ENCODE measurements at places on chromosomes 5 and 9.
A peak's percentile ranks its signal among the peaks of the same experiment; 100 is the strongest.

DNA sequence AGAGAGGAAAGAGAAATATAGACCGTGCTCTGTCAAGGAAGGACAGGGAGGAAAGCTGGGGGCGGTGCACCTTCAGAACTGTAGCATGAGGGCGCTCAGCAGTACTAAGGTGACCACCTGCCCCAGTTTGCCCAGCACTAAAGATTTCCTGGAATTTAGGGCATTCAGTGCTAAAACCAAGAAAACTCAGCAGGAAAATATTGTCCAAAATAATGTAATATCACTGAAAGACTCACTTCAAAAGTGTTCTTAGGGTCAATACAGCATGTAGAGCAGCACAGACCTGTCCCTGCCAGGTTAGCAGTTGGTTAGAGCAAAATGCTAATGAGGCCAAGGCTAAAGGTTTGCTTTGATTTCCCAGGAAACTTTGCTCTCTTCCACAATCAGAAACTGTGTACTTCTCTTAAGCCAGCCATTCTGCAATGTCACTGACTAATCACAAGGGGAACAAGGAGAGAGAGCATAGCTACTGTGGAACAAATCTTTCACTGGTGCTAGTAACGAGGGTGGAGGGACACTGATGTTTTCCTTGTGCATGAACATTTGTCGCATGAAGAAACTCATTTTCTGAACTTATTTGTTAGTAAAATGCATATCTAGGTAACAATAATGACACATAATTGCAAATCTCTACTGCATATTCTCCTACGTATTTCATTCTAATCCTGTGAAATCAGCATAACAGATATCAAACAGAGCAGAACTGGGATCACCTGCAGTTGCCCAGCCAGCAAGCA is 53.0 kb upstream of the GRAMD2B start:
- DNase-seq, result peak; percentile 12

DNA sequence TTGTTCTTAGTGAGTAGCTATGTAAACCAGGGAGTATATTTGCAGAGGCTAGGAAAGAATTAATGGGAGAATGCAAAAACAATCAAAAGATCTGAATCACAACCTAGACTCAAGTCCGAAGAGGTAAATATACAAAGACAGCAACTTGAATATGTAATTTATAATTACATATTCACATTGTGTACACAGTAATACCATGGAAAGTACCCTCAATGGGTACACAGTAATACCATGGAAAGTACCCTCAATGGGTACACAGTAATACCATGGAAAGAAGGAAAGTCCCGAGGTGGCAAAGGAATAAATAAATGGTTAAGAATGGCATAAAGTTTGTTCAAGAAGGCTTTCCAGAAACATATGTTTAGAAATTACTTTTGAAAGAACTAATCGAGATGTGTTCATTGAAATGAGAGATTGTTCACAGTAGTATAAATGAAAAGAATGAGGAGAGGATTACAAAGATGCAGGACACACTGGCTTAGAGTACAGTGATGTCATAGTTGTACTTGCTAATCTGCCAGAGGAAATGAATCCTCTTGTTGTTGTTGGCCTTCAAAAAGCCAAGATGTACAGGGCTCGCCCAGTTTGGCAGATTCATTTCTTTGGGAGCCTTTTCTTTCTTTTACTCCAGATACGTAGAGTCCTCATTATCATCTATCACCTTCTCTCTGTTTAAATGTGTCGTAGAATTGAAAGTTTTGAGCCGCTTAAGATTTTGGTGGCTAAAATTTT is 116.0 kb downstream of the UNC13B start:
- DNase-seq, result no peak

GRCh38 chr9:136664000-136664915 is 1.5 kb downstream of the EGFL7 start:
- no peak for DNase-seq

- no peak for DNase-seq
These were observed 15.3 kb downstream of the IL31RA start for GRCh38 chr5:55866485-55866884.

- DNase-seq, result no peak
These were observed 20.6 kb downstream of the TBC1D9B start for GRCh38 chr5:179887095-179887494.

- peak; percentile 22 for DNase-seq
These were observed 17.1 kb downstream of the MTREX start for GRCh38 chr5:55324815-55325418.

DNA sequence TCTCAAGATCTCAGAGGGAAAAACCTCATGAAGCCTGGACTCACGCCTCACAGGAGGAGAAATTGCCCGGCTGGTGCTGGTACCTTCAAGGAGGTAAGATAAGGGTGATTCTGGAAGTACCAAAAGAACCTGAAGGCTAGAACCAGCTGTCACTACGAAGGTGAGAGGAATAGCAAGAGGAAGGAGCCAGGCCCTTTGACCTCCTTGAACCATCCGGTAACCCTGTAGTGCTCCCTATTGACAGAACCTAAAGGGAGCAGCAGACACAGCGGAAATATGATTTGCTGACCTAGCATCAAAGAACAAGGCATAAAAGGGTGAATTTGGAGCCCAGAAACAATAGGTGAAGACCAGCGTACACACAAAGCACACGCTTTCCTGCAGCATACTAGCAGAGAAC is 92.2 kb downstream of the DOCK8 start:
- DNase-seq, result no peak

GRCh38 chr5:141725891-141726290 is 43.9 kb upstream of the ARAP3 start:
- DNase-seq, result no peak

- no peak for DNase-seq
These were observed 131.1 kb upstream of the TUT7 start for GRCh38 chr9:86485359-86485758.

GRCh38 chr5:40909264-40909663 is at the start of gene C7:
Gene C7 (plus strand): TSS chr5:40909497. CDS start chr5:40909611, 114 bp downstream.
- peak; percentile 49 for DNase-seq

- DNase-seq, result no peak
These were observed 494.9 kb downstream of the PSAT1 start for GRCh38 chr9:78791779-78792178.

GRCh38 chr5:125798307-125798706 is 624.9 kb upstream of the GRAMD2B start:
- DNase-seq, result no peak

- no peak for DNase-seq
These were observed 132.3 kb downstream of the MYO10 start for GRCh38 chr5:16803831-16804230.

DNA sequence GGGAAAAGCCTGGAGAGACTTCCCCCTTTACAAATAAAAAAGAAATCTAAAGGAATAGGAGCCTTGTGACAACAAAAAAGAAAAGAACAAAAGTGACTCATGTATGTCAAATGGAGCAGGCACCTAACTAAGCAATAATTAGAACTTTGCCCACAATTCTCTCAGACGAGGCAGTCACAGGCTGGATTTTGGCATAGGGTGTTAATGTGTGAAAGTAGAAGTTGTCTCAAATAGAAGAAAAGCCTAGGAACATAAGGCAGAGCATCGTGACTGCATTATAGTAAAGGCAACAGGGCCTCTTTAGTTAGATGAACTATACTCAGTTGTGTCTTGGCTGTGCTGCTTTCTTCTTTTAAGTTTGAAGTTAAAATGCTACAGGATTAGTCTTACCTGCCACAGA is 219.9 kb upstream of the TMEM161B start:
- DNase-seq, result no peak

DNA sequence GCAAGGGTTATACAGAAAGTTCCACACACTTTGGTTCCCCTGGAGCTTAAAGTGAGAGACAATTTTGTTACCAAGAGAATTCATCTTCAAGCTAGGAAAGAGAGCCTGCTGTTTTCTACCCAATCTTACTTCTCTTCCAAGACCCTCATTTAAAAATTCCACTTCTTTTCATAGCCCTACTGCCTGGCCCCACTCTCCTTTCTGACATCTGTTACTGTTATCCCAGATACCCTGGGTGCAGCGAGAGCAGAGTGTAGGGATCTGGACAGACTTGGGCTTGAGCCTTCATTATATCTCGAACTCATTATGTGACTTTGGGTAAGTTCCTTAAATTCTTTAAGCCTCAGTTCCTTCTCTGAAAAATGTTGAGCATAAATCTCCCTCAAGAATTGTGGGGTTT is 263.1 kb downstream of the ASTN2 start:
- DNase-seq, result no peak

- no peak for DNase-seq
These were observed 158.4 kb upstream of the NR4A3 start for GRCh38 chr9:99663297-99663696.

GRCh38 chr5:65907135-65907534 is 19.2 kb upstream of the ERBIN start:
- DNase-seq, result no peak

- no peak for DNase-seq
These were observed 23.6 kb downstream of the TJP2 start for GRCh38 chr9:69197687-69198086.

GRCh38 chr9:90612957-90613356 is 29.7 kb downstream of the DIRAS2 start:
- no peak for DNase-seq

- no peak for DNase-seq
These were observed 138.7 kb downstream of the UGCG start for GRCh38 chr9:112035166-112035826.

- DNase-seq, result peak; percentile 91
These were observed at the start of gene ANKRD18A for GRCh38 chr9:38620483-38621433. Gene ANKRD18A (minus strand): TSS chr9:38620596. CDS start chr9:38620285, 311 bp downstream.

DNA sequence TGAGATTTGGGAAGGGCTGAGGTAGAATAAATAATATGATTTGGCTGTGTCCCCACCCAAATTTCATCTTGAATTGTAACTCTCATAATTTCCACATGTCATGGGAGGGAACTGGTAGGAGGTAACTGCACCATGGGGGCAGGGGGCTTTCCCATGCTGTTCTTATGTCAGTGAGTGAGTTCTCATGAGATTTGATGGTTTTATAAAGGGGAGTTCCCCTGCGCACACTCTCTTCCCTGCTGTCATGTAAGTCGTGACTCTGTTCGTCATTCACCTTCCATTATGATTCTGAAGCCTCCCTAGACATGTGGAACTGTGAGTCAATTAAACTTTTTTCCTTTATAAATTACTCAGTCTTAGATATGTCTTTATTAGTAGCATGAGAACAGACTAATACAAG is 115.5 kb upstream of the STARD4 start:
- DNase-seq, result no peak

DNA sequence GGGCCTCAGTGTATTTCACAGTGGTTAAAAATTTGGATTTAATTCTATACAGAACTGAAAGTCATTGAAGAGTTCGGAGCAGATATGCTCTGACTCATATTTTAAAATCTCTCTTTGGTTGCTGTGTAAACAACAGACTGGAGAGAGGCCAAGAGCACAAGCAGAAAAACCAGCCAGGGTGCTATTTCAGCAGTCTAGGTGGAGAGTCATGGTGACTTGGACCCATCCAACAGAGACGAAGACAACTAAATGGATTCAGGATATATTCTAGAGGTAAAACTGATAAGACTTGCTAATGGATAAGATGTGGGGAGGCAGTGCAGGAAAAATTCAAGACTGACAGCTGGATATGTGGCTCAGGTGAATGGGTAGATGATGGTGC is 168.9 kb downstream of the MAPKAP1 start:
- DNase-seq, result no peak

DNA sequence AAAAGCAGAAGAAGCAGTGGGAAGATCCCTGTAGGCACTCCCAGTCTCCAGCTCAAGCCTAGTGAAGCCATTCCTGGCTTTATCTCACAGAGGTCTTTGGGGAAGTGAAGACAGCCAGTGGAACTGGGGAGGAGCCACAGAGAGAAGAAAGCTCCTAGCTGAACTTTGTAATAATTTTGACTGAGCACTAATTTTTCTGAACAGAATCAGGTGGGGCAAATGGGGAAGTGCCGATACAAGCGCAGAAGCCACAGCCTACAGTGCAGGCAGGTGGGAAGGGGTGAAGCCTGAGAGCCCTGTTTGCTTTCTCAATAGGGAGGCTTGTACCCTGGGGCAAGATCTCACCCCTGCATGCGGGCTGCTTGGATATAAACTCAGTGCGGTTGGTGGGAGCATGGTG is 48.4 kb upstream of the SNAPC3 start:
- no peak for DNase-seq

DNA sequence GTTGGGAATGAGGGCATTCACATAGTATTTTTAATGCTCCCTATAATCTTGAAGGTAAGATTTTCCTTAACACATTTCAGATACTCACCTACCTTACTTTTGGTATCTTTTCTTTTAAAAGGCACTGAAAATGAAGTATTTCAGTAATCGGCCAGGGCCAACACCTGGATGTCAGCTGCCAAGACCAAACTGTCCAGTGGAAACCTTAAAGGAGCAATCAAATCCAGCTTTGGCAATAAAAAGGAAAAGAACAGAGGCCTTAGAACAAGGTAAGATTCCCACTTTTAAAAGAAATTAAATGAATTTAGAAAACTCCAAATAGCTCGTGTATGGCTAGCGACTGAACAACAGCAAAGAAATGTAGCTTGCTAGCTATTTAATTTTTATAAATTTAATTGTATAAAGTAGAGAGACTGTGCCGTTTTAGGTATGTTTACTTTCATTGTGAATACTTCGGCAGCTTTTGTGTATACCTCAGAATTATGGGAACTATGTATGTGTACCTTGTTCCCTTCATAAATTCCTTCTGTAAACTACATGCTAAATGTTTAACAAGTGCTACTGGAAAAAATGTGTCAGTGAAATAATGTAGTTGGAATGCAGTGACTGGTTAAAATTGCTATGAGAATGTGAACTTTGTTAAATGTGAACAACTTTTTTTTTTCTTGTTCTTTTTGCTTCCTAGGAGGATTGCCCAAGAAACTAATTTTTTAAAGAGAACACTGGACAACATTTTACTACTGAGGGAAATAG is 41.9 kb downstream of the CDK7 start:
- no peak for DNase-seq

DNA sequence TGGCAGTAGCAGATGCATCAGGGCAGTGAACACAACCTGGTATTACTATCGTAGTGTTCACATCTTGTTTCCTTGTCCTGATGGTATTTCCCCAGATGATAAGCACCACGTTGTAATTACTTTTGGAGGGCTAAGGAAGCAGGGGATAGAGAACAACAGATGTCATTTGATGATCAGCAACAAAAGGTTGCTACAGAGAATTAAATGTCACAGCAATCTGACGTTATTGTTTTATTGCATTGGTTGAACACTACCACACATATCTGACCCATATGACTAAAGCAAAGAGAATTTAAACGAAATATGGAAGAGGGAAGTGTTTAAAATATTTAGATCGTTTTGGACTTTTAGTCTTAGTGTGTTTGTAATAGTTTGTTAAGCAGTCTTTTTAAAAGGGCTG is 408.3 kb downstream of the SH3GL2 start:
- no peak for DNase-seq

DNA sequence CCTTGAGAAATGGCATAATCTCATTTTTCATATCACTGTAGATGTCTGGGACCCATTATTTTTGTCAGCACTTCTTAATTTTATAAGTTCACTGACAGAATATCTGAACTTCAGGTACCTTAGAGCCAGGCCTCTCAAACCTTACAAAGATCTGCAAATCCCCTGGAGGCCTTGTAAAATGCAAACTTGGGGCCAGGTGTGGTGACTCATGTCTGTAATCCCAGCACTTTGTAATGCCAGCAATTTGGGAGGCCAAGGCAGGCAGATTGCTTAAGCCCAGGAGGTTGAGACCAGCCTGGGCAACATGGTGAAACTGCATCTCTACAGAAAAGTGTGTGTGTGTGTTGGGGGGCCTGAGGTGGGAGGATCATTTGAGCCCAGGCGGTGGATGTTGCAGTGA is 30.8 kb downstream of the RASGRF2 start:
- DNase-seq, result no peak

- DNase-seq, result no peak
These were observed 152.9 kb downstream of the AUH start for GRCh38 chr9:91208837-91209236.

GRCh38 chr9:134618163-134618832 is 23.3 kb upstream of the COL5A1 start:
- no peak for DNase-seq
